ENCODE measurements at places on chromosomes 3 and 15. TPM values are rescaled to one million over a fixed set of nuclear protein-coding genes. Genes with fewer than 3 reads are reported as not detected.

The CIDEC gene
- total RNA-seq: 76.8 TPM

The ADAMTS7 gene
- total RNA-seq: 8.5 TPM

The GOLGA6B gene
- total RNA-seq: not detected

The ZNF280D gene
- 14.3 TPM for total RNA-seq

The ZNF501 gene
- total RNA-seq: not detected

The EFHB gene
- total RNA-seq: 1.5 TPM

The C3orf70 gene
- 0.21 TPM for total RNA-seq

The SH2D7 gene
- not detected for total RNA-seq

The HTR3E gene
- total RNA-seq: not detected

The TTC14 gene
- 16.4 TPM for total RNA-seq

The TNFSF10 gene
- not detected for total RNA-seq

The SI gene
- total RNA-seq: not detected

The SEMA6D gene
- not detected for total RNA-seq

The ACTC1 gene
- 0.22 TPM for total RNA-seq

The CDHR4 gene
- 0.12 TPM for total RNA-seq

The ARPP21 gene
- 0.11 TPM for total RNA-seq

The CELF6 gene
- 0.23 TPM for total RNA-seq

The FEZF2 gene
- not detected for total RNA-seq

The CKMT1A gene
- total RNA-seq: 3.3 TPM

The NCK1 gene
- 27.8 TPM for total RNA-seq

The TGM4 gene
- 0.23 TPM for total RNA-seq

The STRIT1 gene
- total RNA-seq: not detected

The RLBP1 gene
- total RNA-seq: not detected

The ANKRD63 gene
- total RNA-seq: 0.40 TPM

The ITGA11 gene
- 4.3 TPM for total RNA-seq

The COL6A6 gene
- not detected for total RNA-seq

The CHRD gene
- total RNA-seq: 0.11 TPM

The DAPK2 gene
- 3.7 TPM for total RNA-seq

The CACNA2D3 gene
- 0.15 TPM for total RNA-seq

The SERINC4 gene
- 0.09 TPM for total RNA-seq

The ITIH4 gene
- 0.61 TPM for total RNA-seq

All from A549 treated with AZD2906 at 1 μM for 4 hours (cell line).